ENCODE measurements at places on chromosomes 6 and 20. TPM values are rescaled to one million over a fixed set of nuclear protein-coding genes. Genes with fewer than 3 reads are reported as not detected.

GRCh38 chr20:47315339-47316056, 41.0 kb downstream of the ZMYND8 start:
- H3K27me3 ChIP-seq: no peaks in the 10 kb centered on the region
- DNase-seq: peak; percentile 81
- H3K36me3 ChIP-seq: no peaks in the 10 kb centered on the region
- peak overlapping the region; percentile 93 for H3K27ac ChIP-seq
- H3K4me3 ChIP-seq: no peak overlapping the region
- peaks cover 56% of the 10 kb centered on the region for H3K4me1 ChIP-seq

GRCh38 chr6:161068321-161068741, 76.8 kb downstream of the MAP3K4 start:
- no peak overlapping the region for H3K27ac ChIP-seq
- H3K4me3 ChIP-seq: no peak overlapping the region
- H3K36me3 ChIP-seq: no peaks in the 10 kb centered on the region
- no peak for DNase-seq
- no peaks in the 10 kb centered on the region for H3K4me1 ChIP-seq

GRCh38 chr6:135412761-135413160, 84.8 kb downstream of the AHI1 start:
- no peak for DNase-seq
- no peaks in the 10 kb centered on the region for H3K27me3 ChIP-seq
- no peaks in the 10 kb centered on the region for H3K4me1 ChIP-seq

DNA sequence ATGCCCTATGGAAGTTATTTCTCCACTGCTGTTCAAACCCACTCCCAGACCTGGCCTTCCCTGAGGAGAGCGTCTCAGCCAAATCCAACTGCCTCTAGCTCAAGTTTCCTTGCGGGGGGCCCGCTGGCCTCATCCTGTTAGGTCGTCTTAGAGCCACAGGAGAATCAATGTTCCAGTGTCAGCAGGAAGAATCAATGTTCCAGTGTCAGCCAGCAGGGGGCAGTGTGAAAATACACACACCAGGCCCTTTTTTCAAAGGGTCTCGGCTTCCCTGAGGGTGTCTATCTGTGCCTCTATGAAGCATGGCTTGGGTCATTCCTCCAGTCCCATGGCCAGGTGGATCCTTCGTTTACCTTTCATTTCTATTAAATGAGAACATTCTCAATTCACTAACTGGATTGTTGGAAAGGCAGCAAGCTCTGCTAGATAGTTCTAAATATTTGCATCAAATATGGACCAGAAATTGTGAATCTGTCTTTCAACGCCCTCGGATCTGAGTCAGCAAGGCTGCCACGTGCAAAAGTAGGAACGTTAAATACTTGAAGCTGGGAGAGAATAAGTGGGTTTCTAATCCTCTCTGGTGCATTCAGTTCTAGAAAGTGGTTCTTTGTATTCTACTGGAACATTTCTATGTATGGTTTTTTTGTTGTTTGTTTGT, 19.2 kb downstream of the PRND start:
- no peak overlapping the region for H3K27ac ChIP-seq
- H3K4me3 ChIP-seq: no peak overlapping the region
- H3K4me1 ChIP-seq: no peaks in the 10 kb centered on the region
- H3K27me3 ChIP-seq: no peaks in the 10 kb centered on the region
- DNase-seq: no peak

DNA sequence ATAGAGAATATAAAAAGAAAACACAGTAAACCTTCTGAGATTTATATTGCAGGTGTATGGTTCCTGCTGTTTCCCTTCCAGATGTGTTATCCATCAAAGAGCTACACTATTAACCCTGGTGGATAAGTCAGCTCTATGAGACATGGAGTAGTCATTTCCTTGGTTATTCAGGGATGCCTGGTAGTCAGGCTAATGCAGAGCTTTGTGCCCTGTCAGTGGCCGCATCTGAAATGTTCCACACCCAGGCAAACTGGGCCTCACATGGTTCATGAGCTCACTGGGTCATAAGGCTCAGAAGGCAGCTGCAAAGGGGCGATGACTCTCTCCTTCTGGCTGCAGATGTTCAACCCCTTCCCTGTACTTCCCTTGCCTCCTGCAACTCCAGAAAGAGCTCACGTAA, 473.6 kb downstream of the EPHA7 start:
- no peaks in the 10 kb centered on the region for H3K27me3 ChIP-seq
- H3K4me3 ChIP-seq: no peak overlapping the region
- no peaks in the 10 kb centered on the region for H3K4me1 ChIP-seq
- H3K27ac ChIP-seq: no peak overlapping the region

DNA sequence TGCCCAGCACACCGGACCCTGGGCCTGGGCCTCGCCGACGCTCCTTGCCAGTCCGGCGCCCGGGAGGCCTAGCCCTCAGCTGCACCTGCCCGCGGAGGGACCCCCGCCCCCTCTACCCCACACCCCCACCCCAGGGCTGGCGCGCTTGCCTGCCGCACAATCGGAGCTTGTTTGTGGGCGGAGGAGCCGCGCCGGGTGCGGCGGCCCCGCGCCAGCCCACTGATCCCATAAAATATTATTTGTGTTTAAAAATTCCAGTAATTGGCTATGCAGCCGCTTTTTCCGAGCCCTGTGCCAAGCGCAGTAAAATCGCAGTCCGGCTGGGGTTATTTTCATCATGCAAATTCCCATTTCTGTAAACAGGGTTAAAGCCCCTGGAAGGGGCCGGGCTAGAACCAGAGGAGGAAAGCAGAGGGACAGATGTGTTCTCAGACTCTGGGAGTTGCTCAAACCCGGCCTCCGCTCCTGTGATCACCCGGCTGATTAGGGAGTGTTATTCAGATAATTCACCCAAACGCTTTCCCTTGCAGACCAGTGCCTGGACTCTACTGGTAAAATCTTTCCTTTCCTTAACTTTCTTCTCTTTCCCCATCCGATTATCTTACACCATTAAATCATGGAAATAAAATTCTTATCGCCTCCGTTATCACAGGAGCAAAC, 93.1 kb downstream of the NCR2 start:
- peaks cover 10% of the 10 kb centered on the region for H3K27me3 ChIP-seq
- H3K27ac ChIP-seq: no peak overlapping the region
- H3K4me1 ChIP-seq: no peaks in the 10 kb centered on the region
- H3K4me3 ChIP-seq: peak overlapping the region; percentile 8

GRCh38 chr6:31597006-31597405, 4.2 kb upstream of the NCR3 start:
- H3K4me3 ChIP-seq: no peak overlapping the region
- no peaks in the 10 kb centered on the region for H3K4me1 ChIP-seq
- no peak for DNase-seq
- no peaks in the 10 kb centered on the region for H3K27me3 ChIP-seq
- H3K36me3 ChIP-seq: no peaks in the 10 kb centered on the region
- no peak overlapping the region for H3K27ac ChIP-seq

- peaks cover 3% of the 10 kb centered on the region for H3K4me1 ChIP-seq
- no peak for DNase-seq
- H3K27me3 ChIP-seq: no peaks in the 10 kb centered on the region
Observed at GRCh38 chr6:13674533-13675190, 37.0 kb downstream of the RANBP9 start.

GRCh38 chr6:43310624-43311023, 2.0 kb upstream of the CRIP3 start:
- DNase-seq: no peak
- H3K4me3 ChIP-seq: no peak overlapping the region
- no peaks in the 10 kb centered on the region for H3K36me3 ChIP-seq
- no peaks in the 10 kb centered on the region for H3K4me1 ChIP-seq

- DNase-seq: no peak
- H3K4me3 ChIP-seq: no peak overlapping the region
- H3K4me1 ChIP-seq: no peaks in the 10 kb centered on the region
- H3K27me3 ChIP-seq: no peaks in the 10 kb centered on the region
Observed at GRCh38 chr6:12621754-12622153, 94.8 kb upstream of the PHACTR1 start.

DNA sequence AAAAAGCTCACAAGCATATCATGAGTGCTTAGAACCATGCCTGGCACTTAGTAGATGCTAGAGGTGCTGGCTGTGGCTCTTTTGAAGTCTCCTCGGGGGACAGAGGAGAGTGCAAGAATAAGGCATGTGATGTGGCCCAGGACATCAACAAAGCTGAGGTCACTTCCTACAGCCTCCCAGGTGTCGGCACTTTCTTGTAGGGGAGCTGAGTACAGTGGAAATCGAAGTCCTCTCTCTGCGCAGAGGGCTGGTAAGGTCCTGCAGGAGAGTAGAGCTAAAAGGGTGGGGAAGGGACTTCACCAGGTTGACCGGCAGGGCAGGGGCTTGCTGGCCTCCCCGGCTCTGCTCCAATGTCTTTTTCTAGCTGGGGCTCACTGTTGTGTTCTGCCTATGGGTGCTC, 11.2 kb downstream of the SLC13A3 start:
- H3K27me3 ChIP-seq: no peaks in the 10 kb centered on the region
- H3K4me1 ChIP-seq: peaks cover 8% of the 10 kb centered on the region
- H3K36me3 ChIP-seq: peaks cover 4% of the 10 kb centered on the region

The CYP24A1 gene
- total RNA-seq: 39.0 TPM

The KHDC1 gene
- 1.0 TPM for total RNA-seq

The GJA10 gene
- not detected for total RNA-seq

The NTSR1 gene
- 0.09 TPM for total RNA-seq

The KCNQ2 gene
- total RNA-seq: 2.2 TPM

The PDSS2 gene
- 16.4 TPM for total RNA-seq

All from kidney (tissue), 22 donors.